NCI-H2171 treated with DMSO at 0.1 percent for 48 hours (cell line): ENCODE measurements at places on chromosomes 3 and 15.
A peak's percentile ranks its signal among the peaks of the same experiment; 100 is the strongest.

GRCh38 chr15:28947221-28947674 lies 61.5 kb downstream of the APBA2 start:
- DNase-seq, result no peak

- DNase-seq, result no peak
Measured at GRCh38 chr3:186974824-186975313, 44.5 kb downstream of the ST6GAL1 start.

DNA sequence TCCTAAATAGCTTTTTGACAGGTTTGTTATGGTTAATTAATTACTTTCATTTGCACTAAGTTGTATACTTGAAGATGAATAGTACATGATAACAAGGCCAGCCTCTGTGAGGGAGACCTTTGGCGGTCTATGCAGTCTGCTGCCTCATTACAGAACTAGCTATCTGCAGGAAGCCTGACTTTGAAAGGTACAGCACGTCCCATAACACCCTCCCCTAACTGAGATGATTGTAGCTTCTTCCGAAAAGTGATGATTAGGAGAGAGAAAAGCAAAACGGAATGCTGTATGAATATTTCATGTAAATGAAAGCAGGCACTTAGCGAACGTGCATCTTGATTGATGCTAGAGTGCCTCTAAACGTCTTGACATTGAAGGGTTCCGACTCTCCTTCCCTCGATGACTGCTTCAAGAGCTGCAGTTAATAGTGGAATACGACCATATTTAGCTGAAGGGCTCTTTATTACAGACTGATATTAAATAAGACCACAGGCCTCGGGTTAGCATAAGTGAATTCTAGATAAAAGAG lies 116.2 kb upstream of the TMCO5A start:
- DNase-seq, result no peak

GRCh38 chr3:58840949-58841348 lies 174.4 kb upstream of the FAM3D start:
- no peak for DNase-seq

GRCh38 chr15:66494262-66494661 lies 3.3 kb downstream of the SNAPC5 start:
- DNase-seq, result no peak

DNA sequence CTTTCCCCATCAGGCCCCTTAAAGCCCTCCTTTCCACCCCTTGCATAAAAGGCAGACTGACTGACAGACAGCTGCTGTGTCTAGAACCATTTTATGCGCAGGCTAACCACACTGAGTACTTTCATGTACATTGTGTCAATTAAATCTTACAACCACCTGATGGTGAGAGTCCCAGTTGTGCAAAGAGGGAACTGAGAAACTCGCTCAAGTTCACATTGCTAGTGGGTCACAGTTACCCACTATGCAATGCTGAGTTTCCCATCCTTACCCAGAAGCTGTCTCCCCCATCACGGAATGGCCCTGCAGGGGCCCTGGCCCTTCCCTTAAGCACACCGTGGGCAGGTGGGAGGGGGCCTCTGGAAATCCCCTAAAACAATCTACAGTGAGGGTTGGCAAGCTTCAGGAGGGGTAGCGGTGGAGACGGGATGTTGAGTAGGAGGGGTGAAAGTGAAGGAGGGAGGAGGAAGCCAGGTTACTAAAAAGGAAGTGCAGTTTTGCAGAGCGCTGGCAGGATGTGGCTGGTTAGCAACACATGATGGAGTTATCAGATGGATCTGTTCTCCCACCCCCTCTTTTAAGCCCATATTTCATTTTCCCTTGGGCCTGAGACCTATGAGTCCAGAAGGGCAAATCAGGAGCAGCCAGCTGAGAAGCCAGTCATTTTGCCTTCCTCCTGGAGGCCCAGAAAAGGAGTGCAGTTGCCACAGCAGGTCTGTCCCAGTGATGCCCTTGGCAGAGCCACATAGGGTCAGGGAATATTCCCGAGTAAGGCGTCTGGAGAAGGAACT lies 30.0 kb downstream of the STARD5 start:
- no peak for DNase-seq

DNA sequence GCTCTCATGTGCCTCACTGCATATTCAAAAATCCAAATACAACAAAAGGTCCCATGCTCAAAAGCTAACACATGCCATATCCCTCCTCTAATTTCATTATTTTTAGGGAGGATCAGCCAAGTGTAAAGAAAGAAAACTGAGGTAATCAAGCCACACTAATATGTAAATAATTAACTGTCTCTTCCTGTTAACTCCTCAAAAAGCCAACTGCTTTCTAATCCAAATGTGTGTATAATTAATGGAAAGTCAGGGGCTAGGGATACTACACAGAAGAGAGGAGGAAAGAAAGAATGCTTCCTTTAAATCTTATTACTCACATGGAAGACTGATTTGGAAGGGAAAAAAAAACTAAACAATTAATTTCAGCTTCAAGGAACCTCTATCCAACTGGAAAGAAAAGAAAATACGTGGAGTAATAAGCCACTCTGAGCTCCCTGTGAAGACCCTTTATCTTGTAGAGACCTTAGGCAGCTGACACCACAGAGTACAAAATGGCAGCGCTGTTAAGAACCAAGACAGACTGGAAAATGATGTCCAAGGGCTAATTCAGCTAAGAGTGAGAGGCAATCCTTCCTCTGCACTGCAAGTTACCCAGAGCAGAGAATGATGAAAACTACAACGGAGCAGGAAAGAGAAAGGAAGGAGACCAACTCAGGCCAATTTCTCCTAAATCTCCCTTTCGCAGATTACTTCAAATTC lies 56.8 kb downstream of the ZNF148 start:
- DNase-seq, result peak; percentile 32

- DNase-seq, result no peak
Measured at GRCh38 chr3:143375698-143376097, 256.1 kb downstream of the CHST2 start.

DNA sequence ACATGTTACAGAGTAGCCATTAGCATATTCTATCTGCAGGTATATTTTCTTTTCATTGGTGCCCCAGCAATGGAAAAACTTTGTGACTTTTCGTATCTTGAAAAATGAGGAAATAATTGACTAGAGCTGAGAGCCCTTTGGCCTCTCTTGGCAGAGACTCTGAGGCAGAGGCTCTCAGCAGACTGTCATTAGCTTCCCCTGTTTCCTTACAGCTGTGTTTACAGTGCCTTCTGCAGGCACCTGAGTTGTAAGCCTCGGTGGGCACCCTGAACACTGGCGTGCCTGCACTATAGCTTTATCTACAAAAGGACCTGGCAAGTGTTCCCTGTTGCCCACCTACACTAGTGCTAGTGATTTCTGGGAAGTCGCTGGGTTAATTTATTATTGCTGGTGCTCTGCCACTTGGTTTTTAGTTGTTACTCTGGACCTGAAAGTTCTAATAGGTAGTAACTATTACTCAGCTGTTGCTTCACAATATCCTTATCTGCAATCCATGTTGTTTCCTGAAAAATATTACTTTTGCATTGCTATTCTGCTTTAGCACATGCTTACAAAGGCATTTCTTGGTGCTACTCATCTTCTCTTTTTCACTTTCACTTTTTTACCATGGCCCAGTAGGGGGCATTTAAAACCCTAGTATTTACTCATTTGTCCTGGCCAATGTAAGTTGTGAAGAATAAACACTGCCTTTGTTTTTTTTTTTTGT lies 7.8 kb upstream of the GPR171 start:
- no peak for DNase-seq

GRCh38 chr3:78754066-78754743 lies 1013.6 kb downstream of the ROBO1 start:
- DNase-seq, result no peak

DNA sequence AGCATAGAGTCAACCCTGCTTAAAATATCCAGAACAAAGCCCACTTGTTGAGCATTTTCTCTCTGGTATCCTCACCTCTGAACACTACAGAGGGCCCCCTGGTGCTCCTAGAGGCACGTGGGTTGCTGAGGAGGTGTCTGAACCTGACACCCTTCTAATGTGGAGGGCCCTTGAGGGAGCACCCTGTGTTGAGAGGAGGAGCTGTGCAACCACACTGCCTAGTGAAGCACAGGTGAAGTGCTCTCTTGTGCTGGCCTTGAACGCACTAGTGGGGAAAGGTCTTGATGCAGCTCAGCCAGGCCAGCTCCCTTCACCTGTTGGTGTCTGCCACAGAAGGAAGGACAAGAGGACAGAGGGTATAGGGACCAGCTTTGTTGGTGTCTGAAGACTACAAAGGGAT lies 51.9 kb downstream of the CCK start:
- DNase-seq, result no peak

- no peak for DNase-seq
Measured at GRCh38 chr3:65829228-65829627, 209.5 kb downstream of the MAGI1 start.

DNA sequence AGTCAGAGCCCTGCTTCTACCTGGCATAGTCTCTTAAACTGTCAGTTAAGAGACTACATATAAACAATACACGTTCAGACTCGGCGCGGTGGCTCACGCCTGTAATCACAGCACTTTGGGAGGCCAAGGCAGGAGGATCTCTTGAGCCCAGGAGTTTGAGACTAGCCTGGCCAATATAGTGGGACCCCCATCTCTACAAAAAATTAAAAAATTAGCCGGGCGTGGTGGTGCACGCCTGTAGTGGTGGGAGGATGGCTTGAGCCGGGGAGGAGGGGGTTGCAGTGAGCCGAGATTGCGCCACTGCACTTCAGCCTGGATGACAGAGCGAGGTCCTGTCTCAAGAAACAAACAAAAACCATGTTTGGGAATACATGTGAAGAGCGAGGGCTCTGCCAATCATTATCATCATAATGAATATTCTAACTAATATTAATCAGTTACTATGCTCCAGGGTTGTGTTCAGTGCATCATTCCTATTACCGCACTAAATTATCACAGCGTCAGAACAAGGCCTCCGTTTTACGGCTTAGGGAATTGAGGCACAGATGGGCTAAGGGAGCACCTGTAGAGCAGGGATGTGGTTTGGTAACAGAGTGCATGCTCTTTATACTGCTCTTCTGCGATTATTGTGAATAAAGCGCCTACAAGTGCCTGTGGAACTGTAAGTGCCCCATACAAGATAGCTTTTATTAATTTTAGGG lies 844 bp upstream of the UQCC5 start:
- peak; percentile 22 for DNase-seq

GRCh38 chr3:11494131-11494916 lies 149.4 kb downstream of the VGLL4 start:
- DNase-seq, result no peak

- no peak for DNase-seq
Measured at GRCh38 chr3:3851621-3852323, 52.5 kb downstream of the LRRN1 start.

DNA sequence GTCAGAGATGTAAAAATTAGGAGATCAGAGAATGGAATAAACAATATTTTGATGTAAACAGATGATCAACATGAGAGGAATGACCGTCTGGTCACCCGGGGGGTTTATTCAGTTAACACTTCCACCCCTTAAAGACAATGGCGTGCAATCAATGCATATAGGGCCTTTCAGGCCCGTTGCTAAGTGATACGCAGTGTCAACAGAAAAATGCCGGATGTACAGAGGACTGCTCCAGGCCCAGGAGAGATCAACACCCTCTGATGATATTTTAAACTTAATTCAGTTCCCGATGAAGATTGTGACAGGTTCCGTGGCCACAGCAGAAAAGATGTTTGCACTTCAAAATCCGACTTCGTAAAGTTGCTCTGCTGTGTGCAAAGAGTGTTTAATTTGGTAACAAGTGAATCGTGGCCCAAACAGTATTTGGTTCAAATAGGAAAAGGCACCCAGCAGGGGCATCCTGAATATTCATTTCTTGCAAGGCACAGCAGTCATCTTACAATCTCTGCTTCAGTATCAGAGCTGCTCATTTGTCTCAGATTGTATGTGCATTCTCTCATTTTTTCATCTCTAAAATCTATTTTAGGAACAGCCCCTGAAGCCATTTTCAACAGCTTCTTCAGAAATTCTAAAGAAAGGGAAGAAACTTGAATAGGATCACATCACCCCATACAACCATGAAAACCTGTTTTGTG lies 72.6 kb downstream of the FOXB1 start:
- DNase-seq, result no peak

GRCh38 chr15:43214592-43215295 lies 6.1 kb downstream of the EPB42 start:
- DNase-seq, result no peak

GRCh38 chr3:122006267-122006666 lies 15.8 kb downstream of the ILDR1 start:
- DNase-seq, result no peak

GRCh38 chr3:153209596-153209995 lies 47.6 kb downstream of the RAP2B start:
- DNase-seq, result no peak

- no peak for DNase-seq
Measured at GRCh38 chr15:64333986-64334929, 21.7 kb downstream of the CSNK1G1 start.

DNA sequence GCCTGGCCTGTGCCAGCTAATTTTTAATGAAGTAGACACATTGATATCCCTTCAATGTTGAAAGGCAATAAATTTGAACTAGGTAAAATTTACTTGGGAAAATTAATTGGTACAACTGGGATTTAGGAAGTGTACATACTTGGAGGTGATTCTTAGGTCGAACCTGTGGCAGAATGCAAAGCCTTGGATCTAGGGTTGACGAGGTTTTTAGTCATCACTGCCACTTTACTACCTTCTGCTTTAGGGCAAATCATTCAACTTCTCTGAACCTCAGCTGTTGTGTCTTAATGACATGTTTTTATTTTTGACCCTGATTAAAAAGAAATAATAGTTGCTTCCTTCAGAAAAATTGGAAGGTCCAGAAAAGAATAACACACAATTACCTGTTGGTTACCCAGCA lies 2.5 kb downstream of the APPL1 start:
- no peak for DNase-seq
